SJSA1 (cell line): ENCODE measurements at places on chromosomes 16 and 17. TPM values are rescaled to one million over a fixed set of nuclear protein-coding genes. Genes with fewer than 3 reads are reported as not detected.

- no peak for DNase-seq
Observed at GRCh38 chr17:30924341-30924740, 2.6 kb downstream of the ADAP2 start.

DNA sequence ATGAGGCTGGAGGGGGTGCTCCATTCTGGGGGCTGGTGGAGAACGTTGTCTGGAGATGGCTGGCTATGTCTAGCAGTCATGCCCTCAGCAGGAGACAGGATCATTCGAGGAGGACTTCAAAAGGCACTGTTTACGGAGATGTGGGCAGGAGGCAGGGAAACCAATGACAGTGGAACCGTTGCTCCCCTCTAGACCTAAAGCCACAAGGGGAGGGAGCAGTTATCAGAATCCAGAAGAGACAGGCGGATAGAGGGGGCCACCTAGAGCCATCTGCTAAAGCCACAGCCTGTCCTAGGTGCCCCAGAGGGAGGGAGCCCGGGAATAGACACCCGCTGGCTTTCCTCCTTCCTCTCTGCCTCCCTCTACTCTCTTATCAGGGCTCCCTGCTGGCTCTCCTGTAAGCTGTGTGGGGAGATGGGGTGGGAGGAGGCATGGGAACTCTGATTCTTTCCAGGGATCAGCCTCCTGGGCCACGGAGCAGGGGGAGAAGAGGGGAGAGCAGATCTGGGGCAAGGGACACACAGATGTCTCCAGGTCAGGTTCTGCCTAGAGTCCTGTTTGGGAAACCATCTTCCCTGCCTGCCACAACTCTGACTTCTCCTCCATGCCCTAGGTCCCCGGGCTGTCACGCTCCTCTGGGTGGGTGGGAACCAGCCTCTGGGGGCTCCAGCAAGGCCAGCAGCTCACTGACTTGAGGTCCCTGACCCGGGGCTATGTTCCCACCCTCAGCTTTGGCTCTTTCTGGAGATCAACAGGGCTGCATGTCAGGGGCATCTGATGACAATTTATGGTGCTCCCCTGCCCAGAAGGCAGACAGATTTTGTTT is 42.3 kb downstream of the IRX3 start:
- DNase-seq = no peak

- no peak for DNase-seq
Observed at GRCh38 chr16:27920391-27920891, 143.1 kb downstream of the GSG1L start.

DNA sequence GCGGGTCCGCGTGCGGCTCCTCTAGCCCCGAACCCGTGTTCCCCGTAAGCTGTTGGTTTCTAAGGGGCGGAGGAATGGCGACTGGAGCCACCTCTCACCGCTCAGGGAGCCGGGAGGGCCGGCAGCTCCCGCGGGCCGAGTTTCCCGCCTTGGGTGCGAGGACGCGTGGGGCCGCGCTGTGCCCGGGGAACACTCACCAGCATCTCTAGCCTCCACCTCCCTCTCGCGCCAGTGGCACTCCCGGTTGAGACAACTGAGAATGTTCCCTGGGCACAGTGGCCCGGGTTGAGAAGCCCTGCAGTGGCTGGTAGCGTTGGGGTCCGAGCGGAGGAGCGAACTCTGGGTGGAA is 560 bp downstream of the TELO2 start:
- peak; percentile 26 for DNase-seq

GRCh38 chr16:84888450-84888849 is 68.7 kb downstream of the CRISPLD2 start:
- DNase-seq = no peak

GRCh38 chr17:47708864-47709541 is 15.0 kb downstream of the TBKBP1 start:
- DNase-seq = no peak

GRCh38 chr17:76840443-76840767 is 27.8 kb upstream of the MGAT5B start:
- DNase-seq = no peak

DNA sequence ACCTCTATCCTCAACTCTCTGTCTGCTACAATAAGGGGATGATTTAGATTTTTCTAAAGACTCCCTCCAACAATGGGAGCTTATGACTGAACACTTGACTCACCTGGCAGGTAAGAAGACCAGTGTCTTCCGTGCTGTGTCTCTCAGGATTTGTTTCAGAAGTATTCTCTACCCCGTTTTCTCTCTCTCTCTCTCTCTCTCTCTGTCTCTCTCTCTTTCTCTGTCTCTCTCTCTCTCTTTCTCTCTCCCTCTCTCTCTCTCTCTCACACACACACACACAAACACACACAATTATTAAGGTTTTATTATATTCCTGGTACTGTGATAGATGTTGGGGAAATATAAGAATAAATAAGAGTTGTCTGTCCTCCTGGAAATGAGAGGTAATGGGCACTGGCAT is 263.9 kb downstream of the TOX3 start:
- no peak for DNase-seq

DNA sequence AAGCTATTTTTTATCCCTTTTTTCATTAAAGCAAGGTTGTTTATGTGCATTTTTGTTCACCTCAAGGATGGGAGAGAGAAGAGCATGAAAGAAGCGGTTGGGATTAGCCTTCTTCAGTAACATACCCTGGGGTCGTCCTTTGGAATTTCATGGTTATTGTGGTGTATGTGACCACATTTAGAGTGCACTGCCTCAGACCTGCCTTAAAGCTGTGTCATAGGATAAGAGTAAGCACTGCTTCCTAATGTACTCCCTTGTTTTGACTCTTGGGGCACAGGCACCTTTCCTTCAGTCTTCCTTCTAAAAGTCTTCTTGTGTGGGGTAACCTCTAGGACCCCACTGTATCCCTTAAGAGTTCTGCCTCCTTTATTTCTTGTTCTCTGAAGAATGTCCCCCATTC is 28.9 kb downstream of the TNRC6A start:
- no peak for DNase-seq

DNA sequence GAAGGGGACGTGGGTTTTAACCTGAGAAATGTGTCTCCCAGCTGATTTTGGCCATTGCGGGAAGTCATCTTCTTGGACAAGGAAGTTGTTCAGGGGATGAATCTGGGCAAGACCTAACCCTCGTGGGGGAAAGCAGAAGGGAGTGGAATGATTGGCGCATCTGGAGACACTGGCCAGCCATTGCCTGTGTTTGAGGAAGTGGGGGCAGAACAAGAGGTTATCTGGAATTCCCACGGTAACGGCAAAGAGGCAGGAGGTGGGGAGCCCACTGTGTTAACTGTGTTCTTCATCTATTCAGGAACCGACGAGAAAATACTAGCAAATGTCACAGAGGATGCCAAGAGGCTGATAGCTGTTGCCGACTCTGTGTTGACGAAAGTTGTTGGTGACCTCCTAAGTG is 66.9 kb downstream of the RNF213 start:
- no peak for DNase-seq

DNA sequence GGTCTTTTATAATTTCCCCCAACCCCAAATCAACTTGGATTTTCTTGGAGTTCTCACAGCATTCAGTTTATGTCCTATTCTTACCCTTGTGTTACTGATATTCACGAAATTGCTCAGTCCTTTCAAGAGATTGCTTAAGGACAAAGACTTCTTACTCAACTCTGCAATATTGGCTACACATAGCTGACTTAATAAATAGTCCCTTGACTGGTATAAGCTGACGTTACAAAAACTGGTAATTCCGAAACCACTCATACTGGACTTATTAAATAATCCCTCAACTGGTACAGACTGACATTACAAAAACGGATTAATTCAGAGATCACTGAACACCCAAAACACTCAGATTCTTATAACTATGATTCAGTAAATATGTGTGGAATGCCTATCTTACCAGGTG is 860 bp downstream of the TIGD7 start:
- no peak for DNase-seq

- DNase-seq = no peak
Observed at GRCh38 chr17:19305256-19305655, 57.3 kb downstream of the B9D1 start.

DNA sequence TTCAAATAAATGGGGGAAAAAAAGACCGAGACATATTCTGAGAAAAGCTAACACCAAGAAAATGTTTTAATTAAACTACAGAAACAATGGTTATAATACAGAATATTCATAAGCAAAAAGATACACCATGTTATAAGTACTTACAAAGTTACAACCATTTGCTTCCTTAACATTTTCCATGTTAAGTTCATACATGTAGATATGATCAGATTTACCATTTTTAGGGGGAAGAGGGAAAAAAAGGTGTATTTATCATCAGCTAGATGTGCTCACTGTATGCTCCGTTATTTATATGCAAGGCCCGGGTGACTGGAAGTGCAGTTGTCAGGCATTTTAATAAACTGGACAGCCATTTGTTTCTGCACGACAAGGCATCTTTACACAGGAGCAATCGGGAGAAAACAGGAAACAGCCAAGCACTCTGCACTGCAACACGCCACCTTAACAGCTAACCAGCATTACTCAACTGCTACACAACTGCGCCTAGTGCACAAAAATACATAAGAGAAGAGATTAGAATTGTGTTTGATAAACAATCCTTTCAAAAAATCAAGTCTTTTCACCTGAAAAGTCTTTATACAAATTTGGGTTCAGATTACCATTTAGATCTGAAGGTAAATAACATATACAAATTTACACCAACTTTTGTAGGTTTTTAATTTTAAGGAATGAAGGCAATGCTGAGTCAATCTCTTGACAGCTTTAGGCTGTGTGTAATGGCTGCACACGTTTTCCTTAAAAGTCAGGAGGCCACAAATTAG is 2.9 kb downstream of the SRSF2 start:
- DNase-seq = no peak

DNA sequence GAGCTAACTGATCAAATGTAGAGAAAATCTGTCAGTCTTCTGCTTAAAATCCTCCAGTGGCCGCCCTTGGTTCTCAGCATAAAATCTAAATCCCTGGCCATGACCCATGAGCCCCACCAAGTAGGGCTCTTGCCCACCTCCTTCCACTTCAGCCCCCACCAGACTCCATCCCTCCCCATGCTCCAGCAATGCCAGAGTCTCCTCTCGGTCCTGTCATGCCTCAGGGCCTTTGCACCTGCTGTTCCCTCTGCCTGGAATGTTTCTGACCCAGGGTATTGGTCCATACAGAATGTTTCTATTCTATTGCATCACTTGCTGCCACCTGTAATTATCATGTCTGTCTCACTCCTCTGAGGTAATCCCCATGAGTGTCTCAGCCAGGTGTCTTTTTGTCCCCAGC is 22.4 kb downstream of the FA2H start:
- no peak for DNase-seq

DNA sequence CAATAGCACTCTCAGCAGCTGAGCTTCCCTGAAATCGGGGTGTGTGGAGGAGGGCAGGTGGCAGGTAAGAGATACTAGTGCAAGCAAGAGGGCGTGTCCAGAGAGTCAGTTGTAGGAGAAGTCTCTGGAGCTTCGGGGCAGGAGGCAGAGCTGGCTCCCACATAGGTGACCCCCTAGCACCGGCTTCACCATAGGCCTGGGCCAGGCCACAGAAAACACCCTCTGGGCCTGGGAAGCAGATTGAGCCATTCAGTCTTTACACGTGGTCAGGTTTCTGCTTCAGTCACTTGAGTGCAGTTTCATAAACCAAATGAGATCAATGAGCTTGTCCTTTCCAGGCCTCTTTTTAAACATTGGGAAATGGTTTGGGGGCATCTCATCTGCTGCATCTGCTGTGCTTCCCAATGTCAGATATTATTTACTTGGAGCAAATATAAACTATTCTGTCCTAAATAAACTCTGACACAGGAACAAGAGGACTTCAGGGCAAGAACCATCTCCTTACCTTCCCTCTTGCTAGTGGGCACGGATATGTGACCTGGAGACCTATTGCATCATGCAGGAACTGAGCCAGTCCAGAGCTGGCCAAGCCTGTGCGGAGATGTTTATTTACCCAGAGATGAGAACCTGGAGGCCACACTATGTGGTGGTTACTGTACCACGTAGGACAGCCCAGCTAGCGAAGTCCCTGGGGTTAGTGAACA is 16.1 kb downstream of the CCR7 start:
- peak; percentile 49 for DNase-seq

- DNase-seq = no peak
Observed at GRCh38 chr16:81729451-81729850, 49.6 kb upstream of the PLCG2 start.

DNA sequence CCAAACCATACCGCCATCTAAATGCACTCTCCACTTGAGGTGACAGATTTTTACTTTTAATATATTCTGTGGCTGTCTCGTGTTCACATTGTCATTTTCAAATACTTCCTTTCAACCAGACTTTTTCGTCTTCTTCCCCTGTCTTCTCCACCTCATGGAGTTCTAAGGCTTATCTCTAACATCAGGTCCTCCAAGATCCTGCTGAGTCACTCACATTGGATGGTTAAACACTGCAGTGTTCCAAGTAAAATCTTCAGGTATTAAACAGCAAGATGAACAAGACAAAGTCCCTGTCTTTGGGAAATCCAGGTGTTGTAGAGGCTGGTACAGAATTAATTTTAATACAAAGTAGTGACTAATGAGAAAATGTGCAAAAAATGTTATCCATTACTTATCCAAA is 330.2 kb upstream of the KIF2B start:
- DNase-seq = no peak

DNA sequence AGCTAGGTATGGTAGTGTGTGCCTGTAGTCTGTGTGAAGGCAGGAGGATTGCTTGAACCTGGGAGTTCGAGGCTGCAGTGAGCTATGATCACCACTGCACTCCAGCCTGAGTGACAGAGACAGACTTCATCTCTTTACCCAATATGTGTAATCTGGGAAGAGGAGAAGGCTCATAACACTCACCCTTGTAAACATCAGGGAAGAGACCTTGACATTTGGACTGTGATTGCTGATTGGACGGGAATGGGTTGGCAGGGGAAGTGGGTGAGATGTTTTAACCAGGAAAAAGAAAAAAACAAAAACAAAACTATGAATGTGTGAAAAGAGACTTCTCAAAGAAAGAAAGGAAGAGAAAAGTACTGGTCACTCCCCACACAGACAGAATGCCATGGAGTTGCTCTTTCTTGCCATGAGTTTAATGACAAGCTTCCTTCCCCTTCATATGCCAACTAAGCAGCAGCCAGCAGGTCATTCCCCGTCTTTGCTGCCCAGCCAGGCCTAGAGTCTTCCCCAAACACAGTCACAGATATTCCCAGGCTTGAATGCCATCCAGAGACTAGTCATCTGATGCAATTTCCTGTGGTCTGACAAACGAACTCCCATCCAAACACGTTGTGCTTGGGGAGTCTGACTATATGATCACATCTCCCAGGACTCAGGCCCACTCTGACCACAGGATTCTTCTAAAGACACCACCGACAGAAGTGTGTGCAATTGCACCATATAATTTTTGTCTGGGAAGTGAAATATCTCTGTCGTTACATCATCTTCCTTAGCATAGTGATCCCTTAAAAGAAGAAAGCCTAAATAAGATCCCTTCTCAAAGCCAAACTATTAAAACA is 3.6 kb upstream of the XAF1 start:
- peak; percentile 89 for DNase-seq

GRCh38 chr16:49466881-49467280 is 93.3 kb downstream of the C16orf78 start:
- DNase-seq = no peak

The TRIM47 gene
- total RNA-seq = 11.9 and 17.5 TPM in 2 replicates

The ZNF778 gene
- 3.2 and 13.1 TPM in 2 replicates for total RNA-seq

The CCDC200 gene
- not detected in 2 replicates for total RNA-seq

The MT4 gene
- total RNA-seq = not detected in 2 replicates

The PRKCA gene
- total RNA-seq = 19.1 and 36.1 TPM in 2 replicates

The CBX4 gene
- total RNA-seq = 52.1 and 53.3 TPM in 2 replicates

The NEUROD2 gene
- total RNA-seq = not detected in 2 replicates

The RHOT2 gene
- total RNA-seq = 51.2 and 64.3 TPM in 2 replicates

The GGNBP2 gene
- 47.6 and 54.0 TPM in 2 replicates for total RNA-seq

The TSPOAP1 gene
- 0.05 TPM in 1 of 2 replicates, not detected in the other for total RNA-seq

The CENPT gene
- total RNA-seq = 22.4 and 31.9 TPM in 2 replicates

The KRT33B gene
- total RNA-seq = 0.21 and 0.72 TPM in 2 replicates
